Stimulated activated CD4-positive, alpha-beta T cell treated with anti-CD3 and anti-CD28 coated beads, Interleukin-2, amount 100 ng/mL, for 24 hours (primary cell): ENCODE measurements at places on chromosomes 13 and 19.

DNA sequence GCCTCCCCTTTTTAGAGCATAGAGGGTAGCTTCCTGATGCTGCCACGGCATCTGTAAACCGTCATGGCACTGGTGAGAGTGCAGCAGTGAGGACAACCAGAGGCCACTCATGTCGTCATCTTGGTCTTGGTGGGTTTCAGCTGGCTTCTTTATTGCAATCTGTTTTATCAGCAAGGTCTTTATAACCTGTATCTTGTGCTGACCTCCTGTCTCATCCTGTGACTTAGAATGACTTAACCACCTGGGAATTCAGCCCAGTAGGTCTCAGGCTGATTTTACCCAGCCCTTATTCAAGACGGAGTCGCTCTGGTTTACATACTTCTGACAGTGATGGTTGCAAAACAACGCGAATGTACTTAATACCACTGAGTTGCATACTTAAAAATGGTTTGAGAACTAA is 14.4 kb upstream of the FBN3 start:
- DNase-seq, result no peak

DNA sequence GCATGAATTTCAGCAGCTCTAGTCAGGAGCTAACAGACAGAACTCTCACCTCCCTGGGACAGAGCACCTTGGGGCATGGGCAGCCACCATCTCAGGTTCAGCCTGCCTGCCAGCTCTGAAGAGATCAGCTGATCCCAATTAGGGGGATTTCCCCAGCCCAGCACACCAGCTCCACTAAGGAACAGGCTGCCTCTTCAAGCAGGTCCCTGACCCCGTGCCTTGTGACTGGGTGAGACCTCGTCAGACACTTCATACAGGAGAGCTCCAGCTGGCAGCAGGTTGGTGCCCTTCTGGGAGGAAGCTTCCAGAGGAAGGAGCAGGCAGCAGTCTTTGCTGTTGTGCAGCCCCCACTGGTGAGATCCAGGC is 84.5 kb upstream of the UFM1 start:
- DNase-seq, result no peak

DNA sequence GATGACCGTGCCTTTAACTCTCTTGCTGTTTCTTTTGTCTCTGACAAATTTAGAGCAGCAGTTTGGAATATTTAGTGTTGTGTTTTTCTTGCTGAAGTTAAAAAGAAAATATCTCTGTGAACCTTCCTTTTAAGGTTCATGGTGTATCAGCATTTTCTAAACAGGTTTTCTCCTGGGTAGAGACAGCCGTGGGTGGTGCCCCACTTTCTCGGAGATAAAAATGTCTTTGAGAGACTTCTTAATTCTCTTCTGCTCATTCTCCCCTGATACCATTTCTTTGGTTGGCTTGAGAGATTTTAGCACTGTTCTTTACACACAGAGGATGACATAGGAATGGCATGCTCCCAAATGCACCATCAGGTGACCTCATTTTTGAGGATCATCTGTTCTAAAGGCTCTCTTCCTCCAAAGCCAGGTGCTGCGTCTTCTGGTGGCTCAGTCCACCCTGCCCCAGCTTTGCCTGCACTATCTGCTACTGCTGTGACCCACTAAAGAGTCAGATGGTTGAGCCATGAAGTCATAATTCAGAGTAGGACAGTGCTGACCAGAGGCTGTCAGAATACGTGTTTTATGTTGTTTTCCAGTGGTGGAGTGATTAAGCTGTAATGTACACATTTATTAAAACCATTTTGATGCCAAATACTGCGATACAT is 90.3 kb upstream of the SLC10A2 start:
- DNase-seq, result no peak

GRCh38 chr13:27592865-27593264 is 27.5 kb downstream of the LNX2 start:
- DNase-seq, result no peak

DNA sequence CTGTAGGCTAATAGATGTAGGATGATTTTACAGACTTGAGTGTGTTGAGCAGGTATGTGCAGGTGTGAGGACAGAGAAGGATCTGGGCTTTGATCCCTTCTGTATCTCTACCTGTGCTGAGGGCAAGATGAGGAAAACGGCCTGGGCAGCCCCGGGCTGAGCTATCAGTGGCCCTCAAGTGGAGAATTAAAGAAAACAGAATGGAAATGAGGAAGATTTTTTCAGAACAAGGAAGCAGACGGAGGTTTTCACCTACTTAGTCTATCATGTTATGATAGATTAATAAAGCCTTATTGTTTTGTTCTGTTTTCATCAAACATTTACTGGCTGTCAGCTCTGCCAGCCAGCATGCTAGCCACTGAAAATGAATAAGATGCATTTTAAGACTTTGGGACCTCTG is 22.3 kb upstream of the FOXO1 start:
- no peak for DNase-seq

- no peak for DNase-seq
Measured at GRCh38 chr19:41299755-41300089, 10.2 kb upstream of the CCDC97 start.

- DNase-seq, result no peak
Measured at GRCh38 chr13:95083758-95084157, 217.5 kb downstream of the ABCC4 start.

DNA sequence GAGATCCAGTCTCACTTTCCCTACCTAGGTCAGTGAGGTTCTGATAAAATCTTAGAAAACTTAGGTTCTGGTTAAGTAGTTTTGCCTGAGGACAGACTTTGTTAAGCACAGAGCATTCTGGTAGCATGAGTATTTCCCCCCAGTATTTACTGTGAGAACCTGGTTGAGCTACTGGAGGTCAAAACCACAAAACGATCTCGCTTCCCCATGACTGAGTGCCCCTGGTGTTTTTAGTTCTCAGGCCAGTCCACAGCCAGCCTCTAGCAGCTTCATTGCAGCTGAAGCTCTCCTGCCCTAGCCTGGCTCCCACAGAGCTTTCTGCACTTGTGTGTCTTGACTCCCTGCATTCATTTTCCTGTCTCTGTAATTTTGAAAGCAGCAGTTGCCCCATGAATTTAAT is 1138.2 kb downstream of the UQCRFS1 start:
- DNase-seq, result no peak

DNA sequence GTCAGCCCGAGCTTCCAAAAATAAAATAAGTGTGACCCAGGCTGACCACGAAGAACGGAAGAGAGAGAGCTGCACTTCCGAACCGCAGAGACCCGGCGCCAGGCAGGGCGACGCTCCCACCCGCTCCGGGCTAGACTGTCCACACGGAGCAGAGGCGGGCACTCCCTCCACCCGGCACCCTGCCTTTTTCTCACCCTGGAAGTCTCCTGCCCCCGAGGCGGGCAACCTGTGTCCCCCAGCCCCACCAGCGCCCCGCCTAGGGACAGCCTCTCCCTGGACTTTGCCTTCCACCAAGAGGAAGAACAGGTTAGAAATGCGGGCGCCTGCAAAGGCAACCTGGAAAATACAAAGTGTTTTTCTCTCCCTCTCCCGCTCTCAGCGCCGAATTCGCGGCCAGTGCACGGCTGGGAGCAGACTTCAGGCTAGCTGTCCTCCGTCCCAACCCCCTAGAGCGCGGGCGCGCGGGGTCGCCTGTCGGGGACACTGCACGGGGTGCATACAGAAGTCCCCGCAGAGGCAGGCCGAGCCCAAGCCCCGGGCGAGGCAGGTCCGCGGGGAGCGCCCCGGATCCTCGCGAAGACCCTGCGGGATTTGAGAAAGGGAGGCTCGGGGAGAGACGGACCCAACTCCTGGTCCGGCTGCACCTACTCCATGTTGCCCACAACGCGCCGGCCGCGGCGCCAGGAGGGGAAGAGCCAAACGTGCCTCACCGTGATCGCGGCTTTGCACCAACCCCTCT is 845 bp downstream of the SPRY2 start:
- DNase-seq, result no peak

- DNase-seq, result no peak
Measured at GRCh38 chr19:20162821-20163220, 4.2 kb upstream of the ZNF486 start.

- DNase-seq, result no peak
Measured at GRCh38 chr19:45578861-45579260, 5.7 kb downstream of the OPA3 start.

DNA sequence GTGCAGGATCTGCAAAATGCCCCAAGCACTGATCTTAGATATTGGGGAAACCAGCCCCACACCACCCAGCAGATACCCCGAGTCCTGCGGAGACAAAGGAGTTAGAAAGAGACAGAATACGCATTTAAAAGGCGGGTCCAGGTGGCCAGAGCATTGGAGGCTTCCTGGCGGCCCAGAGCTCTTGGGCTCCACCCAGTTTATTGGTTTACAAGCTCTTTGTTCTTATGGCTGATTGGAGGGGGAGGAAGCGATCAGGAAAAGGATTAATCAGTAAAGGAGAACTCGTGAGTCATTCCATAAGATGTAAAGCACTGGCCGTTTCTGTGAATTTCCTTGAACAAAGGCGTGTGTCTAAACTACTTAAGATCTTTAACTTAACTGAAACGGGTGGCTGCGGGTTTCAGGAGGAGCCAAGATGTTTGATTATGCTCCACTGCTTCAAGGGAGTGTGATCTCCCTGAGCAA is 926 bp downstream of the ZNF587 start:
- peak; percentile 20 for DNase-seq

DNA sequence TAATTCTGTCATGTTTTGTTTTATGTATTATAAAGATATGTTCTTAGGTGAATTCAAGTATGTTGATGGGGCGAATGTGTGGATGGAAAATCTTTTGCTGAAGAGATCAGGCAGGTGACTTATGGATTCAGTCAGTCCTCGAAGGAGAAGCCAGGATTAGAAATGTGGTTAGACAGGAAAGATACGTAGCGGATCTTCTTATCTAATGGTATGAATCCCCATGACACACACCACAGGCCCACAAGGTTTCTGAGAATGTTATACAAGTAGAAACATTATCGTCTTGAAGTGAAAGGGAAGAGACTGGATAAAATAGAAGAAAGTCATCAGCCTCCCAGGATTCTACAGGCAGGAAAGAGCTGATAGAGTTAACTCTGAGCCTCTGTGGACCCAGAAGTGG is 69.0 kb upstream of the RFXAP start:
- DNase-seq, result no peak

GRCh38 chr19:49875857-49876421 is 1.2 kb downstream of the AKT1S1 start:
- peak; percentile 68 for DNase-seq

GRCh38 chr13:95801825-95802224 is 124.9 kb downstream of the DNAJC3 start:
- no peak for DNase-seq

GRCh38 chr13:101013245-101013644 is 338.6 kb upstream of the TMTC4 start:
- no peak for DNase-seq

GRCh38 chr19:2239173-2239572 is 2.5 kb downstream of the SF3A2 start:
- DNase-seq, result no peak
